ENCODE measurements at places on chromosomes 2 and 18. TPM values are rescaled to one million over a fixed set of nuclear protein-coding genes. Genes with fewer than 3 reads are reported as not detected.

The PROM2 gene
- 0.47 TPM for total RNA-seq

The GPR45 gene
- not detected for total RNA-seq

The CCNYL1 gene
- total RNA-seq = 13.1 TPM

The GLI2 gene
- total RNA-seq = not detected

The HADHB gene
- total RNA-seq = 58.9 TPM

The ANKRD62 gene
- total RNA-seq = not detected

The CLEC4F gene
- total RNA-seq = not detected

The FSIP2 gene
- 0.32 TPM for total RNA-seq

The AQP12B gene
- not detected for total RNA-seq

The CDH7 gene
- not detected for total RNA-seq

The MPPE1 gene
- 97.4 TPM for total RNA-seq

The ABCB11 gene
- not detected for total RNA-seq

The CXCR1 gene
- not detected for total RNA-seq

The CRYGC gene
- not detected for total RNA-seq

The IGFBP2 gene
- not detected for total RNA-seq

The BIRC6 gene
- total RNA-seq = 176 TPM

The AKAIN1 gene
- not detected for total RNA-seq

The C1QL2 gene
- not detected for total RNA-seq

The INHA gene
- total RNA-seq = not detected

The DCDC2C gene
- not detected for total RNA-seq

The ZSWIM2 gene
- not detected for total RNA-seq

The HOXD3 gene
- not detected for total RNA-seq

The FBXO41 gene
- 17.4 TPM for total RNA-seq

The KIF3C gene
- total RNA-seq = 6.6 TPM

The IL1RL2 gene
- not detected for total RNA-seq

The VWC2L gene
- total RNA-seq = not detected

The PGAP1 gene
- 19.2 TPM for total RNA-seq

The RIT2 gene
- total RNA-seq = not detected

The CD8B gene
- total RNA-seq = 0.62 TPM

The MSTN gene
- not detected for total RNA-seq

The ST6GAL2 gene
- 0.74 TPM for total RNA-seq

The CIB4 gene
- not detected for total RNA-seq

The STEAP3 gene
- not detected for total RNA-seq

The CCDC150 gene
- 0.74 TPM for total RNA-seq

The ADRA2B gene
- total RNA-seq = 1.0 TPM

The REG3G gene
- not detected for total RNA-seq

The DSG4 gene
- total RNA-seq = not detected

The GTF2A1L gene
- total RNA-seq = not detected

The CRACDL gene
- 0.10 TPM for total RNA-seq

The ITGA4 gene
- total RNA-seq = 18.8 TPM

The MAPK4 gene
- total RNA-seq = not detected

The RPL37A gene
- 2,531 TPM for total RNA-seq

The KLHL30 gene
- total RNA-seq = not detected

The DSC3 gene
- not detected for total RNA-seq

The ONECUT2 gene
- not detected for total RNA-seq

All from CD4-positive, CD25-positive, alpha-beta regulatory T cell (primary cell).